ENCODE measurements at places on chromosomes 5 and 9.

DNA sequence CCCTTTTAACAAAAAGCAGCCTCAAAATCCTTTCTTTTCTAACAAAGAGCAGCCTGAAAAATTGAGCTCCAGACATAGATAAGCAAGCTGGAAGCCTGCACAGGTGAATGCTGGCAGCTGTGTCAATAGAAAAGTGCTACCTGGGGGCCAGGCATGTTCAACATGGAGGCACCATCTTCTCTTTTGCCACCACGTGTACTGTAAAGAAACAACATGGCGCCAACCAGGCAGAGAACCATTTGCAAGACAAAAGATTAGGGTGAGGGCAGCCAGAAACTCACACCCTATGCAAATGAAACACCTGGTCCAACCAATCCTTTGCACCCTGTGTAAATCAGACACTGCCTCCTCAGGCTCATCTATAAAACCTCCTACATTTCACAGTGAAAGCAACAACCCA, 96.0 kb downstream of the ACTL7B start:
- DNase-seq, result no peak

- no peak for DNase-seq
These were observed at the start of gene FER for GRCh38 chr5:108747774-108748400. Gene FER, plus strand, starts transcription at chr5:108747897. Its CDS starts 50,286 bp downstream, at chr5:108798183.

GRCh38 chr9:123434619-123435240, 78.7 kb downstream of the CRB2 start:
- no peak for DNase-seq

DNA sequence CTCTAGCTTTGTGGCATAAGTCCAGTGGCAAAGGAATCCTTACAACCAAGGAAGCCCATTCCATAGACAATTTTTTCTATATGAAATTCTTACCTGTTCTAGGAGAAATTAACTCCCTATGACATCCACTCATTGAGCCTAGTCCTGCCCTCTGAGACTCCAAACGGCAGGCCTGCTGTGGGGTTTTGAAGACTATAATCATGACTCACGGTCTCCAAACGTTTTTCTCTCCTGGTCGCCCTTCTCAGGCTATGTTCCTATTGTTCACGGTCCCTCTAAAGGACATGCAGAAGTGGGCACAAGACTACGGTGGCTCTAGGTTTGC, 611 bp downstream of the EXOSC3 start:
- DNase-seq, result no peak

DNA sequence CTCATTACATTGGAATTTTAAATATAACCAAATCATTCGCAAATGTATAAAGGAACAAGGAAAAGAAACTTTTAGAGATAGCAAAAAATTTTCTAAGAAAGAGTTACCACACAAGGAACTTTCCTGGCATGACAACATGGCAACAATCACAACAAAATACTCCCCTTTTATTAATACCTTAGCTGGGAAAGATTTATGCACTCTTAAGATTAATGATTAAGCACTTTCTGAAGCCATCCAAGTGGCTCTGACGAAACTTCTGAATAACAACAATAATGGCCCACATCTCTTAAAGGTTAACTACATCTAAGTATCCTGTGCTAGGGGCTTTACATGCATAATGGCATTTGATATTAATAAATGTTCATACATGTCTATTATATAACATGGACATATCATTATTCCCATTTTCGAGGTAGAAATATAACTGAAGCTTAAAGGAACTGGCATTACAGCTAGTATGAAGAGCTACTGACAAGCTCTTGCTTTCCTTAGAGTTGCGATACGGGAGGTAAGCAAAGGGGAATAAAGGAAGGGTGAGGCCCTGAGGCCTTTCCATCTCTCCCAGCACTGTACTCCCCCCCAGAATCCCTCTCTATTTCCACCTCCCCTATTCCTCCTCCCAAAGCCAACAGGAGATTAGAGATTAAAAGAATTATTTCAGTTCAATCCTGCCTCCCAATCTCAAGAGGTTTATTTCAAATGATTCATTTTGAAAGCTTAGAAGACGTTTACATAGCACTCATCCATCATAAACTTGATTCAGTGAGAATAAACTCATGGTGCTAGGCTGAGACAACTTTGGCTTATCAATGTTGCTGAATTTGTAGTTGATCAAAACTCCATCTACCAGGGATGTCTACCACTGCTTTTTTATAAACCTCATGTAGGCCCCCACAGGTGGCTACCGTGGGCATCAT, 9.6 kb downstream of the MTMR12 start:
- no peak for DNase-seq

- no peak for DNase-seq
These were observed 278.5 kb downstream of the TAF11L14 start for GRCh38 chr5:17912794-17913193.

GRCh38 chr5:94326586-94326985, 291.8 kb downstream of the KIAA0825 start:
- no peak for DNase-seq

Measured in right atrium auricular region (tissue), 2 donors.